ENCODE measurements at places on chromosomes 1 and 21.

DNA sequence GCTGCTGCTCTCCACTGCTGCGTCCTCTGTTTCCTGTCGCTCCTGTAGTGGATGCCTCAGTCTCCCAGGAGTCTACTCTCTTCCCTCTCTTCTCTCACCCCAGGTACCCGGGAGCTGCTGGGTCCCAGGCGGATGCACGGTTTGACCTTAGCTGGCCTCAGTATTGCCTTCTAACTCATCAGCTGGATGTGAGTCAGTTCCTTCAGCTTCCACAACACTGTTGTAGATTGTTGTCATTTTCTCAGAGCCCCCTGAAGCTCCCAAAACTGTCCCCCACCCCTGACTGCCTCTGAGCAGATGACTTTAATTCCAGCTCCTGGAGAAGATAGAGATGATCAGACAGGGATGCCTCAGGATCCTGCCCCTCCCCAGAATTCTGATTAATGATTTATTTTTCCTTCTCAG is 7.2 kb downstream of the CNIH3 start:
- DNase-seq: no peak

DNA sequence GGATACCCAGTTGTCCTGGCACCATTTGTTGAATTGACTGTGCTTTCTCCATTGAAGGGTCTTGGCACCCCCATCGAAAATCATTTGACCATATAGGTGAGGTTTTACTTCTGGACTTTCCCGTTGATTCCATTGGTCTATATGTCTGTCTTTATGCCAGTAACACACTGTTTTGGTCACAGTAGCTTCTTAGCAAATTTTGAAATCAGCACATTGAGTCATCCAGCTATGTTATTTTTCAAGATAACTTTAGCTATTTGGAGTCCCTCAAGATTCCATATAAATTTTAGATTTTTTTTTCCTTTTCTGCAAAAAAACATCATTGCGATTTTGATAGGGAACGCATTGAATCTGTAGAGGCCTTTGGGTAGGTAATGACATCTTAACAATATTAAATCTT is 235.6 kb downstream of the SMYD3 start:
- no peak for DNase-seq

- no peak for DNase-seq
Observed at GRCh38 chr21:32364796-32365195, 28.0 kb downstream of the URB1 start.

GRCh38 chr1:160030657-160031364 is 979 bp downstream of the PIGM start:
- no peak for DNase-seq

All from Ammon's horn (tissue), 1 donor.